ENCODE measurements at places on chromosomes 3 and 15. TPM values are rescaled to one million over a fixed set of nuclear protein-coding genes. Genes with fewer than 3 reads are reported as not detected.

- no peak for DNase-seq
These were observed 640.4 kb upstream of the ARPP21 start for GRCh38 chr3:34998902-34999301.

AGTR1 gene
- total RNA-seq, result 0.10 TPM

GRCh38 chr3:65568497-65568896, 470.2 kb downstream of the MAGI1 start:
- no peak for DNase-seq

DNA sequence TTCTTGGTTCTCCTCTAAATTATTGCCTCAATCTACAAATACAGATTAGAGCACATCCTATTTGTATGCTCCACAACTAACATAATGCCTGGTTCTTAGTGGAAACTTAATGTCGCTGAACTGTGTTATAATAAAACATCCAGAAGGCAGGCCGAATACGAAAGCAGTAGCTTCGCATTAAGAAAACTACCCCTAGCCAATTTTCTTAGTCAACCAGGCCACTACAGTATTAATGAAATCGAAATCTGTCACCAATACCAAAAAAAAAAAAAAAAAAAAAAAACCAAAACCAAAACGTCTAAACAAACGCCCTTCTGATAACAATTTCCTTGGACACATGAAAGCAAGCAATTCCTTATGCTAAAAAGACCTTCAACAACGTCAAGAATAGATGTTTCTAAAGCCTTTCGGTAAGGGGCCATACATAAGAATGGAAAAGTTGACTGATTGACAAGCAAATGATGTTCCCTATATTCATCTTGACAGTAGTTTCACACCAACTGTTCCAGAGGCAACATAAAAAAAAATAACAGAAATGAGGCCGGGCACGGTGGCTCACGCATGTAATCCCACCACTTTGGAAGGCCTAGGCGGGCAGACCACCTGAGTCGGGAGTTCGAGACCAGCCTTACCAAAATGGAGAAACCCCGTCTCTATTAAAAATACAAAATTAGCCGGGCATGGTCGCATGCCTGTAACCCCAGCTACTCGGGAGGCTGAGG, 1.3 kb downstream of the DENND6A start:
- no peak for DNase-seq

GRCh38 chr15:39649757-39650156, 68.9 kb downstream of the THBS1 start:
- DNase-seq, result no peak

GOLGA8M gene
- not detected for total RNA-seq

DNA sequence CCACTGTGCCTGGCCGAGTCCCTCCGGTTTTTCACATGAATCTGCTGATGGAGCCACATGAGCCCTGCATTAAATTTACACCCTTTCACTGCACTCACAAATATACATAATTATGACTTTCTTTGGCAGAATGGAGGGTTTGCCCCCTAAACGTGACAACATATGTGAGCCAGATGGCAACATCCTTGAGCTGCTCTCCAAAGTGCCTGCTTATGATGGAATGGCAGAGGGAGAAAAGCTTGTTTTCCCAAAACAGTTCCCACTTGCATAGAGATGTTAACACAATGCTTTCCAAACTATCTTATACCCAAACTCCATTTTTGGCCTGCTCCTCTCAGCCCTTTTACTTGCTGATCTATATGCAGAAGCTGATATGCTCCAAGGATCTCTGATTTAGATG, 54.9 kb downstream of the ABCC5 start:
- no peak for DNase-seq

GATA2 gene
- 7.0 TPM for total RNA-seq

- DNase-seq, result no peak
These were observed 1089.8 kb downstream of the TUSC7 start for GRCh38 chr3:117799387-117799735.

DNAH12 gene
- total RNA-seq, result not detected

- no peak for DNase-seq
These were observed 2.7 kb downstream of the MCM2 start for GRCh38 chr3:127600749-127601456.

GRCh38 chr3:69746119-69746518, 6.9 kb downstream of the MITF start:
- no peak for DNase-seq

IL17RD gene
- total RNA-seq, result 0.29 TPM

ADCY5 gene
- total RNA-seq, result 0.20 TPM

GRCh38 chr15:29099131-29099880, 170.3 kb downstream of the NSMCE3 start:
- no peak for DNase-seq

DNA sequence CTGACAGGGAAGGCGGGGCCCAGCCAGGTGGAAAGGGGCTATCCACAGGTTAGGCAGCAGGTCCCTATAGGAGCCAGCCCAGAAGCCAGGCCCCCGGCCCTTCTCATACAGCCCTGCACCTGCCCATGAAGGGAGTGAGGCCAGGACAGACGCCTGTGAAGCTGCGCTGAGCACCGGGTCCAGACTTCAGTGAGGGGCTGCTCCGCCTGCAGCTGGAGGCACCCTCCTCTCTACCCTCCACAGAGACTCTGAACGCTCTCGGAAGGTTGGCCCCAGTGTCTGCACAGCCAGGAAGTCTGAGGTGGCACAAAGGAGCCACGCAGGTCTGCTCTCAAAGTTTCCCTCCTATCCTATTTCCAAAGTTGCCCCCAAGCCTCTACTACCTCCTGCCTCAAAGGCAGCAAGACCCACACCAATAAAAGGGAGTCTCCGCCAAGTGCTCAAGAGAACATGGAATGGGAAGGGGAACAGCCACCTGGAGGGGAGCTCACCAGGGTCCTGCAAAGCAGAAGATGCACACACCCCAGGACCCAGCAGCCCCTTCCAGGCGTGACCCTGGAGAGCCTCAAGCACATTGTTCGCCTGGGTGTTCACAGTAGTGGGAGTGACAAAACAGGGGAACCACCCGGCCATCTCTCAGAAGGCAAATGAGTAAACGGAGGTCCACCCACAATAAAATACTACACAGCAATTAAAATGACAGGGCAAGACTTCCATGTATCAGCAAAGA, 19.5 kb downstream of the XXYLT1 start:
- DNase-seq, result no peak

GRCh38 chr3:39814007-39814406, 4.6 kb downstream of the MYRIP start:
- no peak for DNase-seq

- no peak for DNase-seq
These were observed 69.3 kb upstream of the AGBL1 start for GRCh38 chr15:86010398-86010797.

- no peak for DNase-seq
These were observed 41.0 kb downstream of the EPHB3 start for GRCh38 chr3:184602372-184603150.

Measured in NCI-H460 (cell line).